ENCODE measurements at places on chromosomes 16 and 17.

DNA sequence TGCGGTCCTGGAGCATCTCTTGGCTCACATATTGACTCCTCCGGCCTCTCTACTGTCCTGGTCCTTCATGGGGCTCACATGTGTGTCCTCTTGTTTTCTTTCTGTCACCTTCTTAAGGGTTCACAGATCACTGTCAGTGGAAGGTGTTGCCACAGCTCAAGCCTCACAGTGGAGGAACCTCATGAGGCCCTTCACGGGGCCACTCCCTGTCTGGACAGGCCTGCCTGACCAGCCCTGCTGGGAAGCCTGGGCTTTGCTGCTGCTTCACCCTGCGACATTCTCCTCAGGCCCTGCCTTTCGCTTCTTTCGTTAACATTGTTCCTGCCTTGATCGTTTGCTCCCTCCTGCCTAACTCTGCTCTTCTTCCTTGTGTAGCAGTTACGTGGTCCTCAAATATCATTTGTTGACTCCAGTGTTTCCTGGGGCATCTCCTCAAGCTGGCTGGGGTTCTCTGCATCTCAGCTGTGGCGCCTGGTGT is 55.9 kb downstream of the WDR45B start:
- no peak for DNase-seq

- no peak for DNase-seq
These were observed 348.6 kb downstream of the SEC14L1 start for GRCh38 chr17:77489239-77489892.

DNA sequence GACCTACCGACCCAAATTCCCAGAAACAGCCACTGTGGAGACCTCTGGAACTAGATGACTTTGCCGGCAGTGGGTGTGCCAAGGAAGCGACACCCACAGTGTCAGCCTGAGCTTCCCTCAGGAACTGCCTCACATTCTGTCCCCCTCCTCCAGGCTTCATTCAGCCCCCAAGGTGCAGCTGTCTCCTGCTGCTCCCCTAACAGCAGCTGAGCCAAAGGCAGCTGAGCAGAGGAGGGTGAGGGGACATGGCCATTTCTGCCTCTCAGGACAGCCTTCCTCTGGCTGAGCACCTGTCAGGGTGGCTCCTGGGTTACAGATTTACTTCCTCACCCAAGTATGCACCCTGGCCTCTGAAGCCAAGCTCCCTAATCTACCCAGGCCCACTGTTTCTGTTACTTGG is 22.1 kb upstream of the MTMR4 start:
- DNase-seq = no peak

- no peak for DNase-seq
These were observed 37.8 kb downstream of the GLG1 start for GRCh38 chr16:74568961-74569631.

- DNase-seq = no peak
These were observed 5.0 kb upstream of the CCL8 start for GRCh38 chr17:34314279-34314678.

DNA sequence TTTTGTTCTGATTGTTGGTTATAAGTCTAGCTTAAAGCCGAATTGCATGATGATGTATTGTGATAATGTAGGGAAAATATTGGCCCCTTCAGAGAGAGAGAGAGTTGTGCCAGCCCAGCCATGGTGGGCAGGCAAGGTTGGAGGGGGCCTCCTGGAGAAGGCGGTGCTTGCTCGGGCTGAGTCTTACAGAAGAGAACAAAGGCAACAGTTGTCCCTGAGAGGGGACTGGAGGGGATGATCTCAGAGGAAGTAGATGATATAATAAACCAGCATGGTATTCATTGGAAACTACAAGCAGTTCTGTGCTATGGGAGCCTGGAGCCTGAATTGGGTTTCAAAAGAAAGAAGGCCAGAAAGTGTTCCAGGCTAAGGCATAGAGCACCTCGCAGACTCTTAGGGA is 173.8 kb downstream of the RPTOR start:
- DNase-seq = no peak

DNA sequence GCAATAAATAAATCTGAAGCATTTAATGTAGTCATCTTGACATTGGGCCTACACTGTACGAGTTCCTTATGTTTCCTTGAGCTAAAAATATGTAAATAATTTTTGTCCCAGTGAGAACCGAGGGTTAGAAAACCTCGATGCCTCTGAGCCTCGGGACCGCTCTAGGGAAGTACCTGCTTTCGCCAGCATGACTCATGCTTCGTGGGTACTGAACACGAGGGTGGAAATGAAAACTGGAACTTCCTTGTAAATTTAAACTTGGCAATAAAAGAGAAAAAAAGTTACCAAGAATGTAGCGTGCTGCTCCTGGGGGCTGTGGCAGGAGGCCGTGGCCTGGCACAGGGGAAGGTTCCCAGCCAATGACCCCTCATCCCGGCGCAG is 74.1 kb downstream of the SOCS1 start:
- peak; percentile 60 for DNase-seq

DNA sequence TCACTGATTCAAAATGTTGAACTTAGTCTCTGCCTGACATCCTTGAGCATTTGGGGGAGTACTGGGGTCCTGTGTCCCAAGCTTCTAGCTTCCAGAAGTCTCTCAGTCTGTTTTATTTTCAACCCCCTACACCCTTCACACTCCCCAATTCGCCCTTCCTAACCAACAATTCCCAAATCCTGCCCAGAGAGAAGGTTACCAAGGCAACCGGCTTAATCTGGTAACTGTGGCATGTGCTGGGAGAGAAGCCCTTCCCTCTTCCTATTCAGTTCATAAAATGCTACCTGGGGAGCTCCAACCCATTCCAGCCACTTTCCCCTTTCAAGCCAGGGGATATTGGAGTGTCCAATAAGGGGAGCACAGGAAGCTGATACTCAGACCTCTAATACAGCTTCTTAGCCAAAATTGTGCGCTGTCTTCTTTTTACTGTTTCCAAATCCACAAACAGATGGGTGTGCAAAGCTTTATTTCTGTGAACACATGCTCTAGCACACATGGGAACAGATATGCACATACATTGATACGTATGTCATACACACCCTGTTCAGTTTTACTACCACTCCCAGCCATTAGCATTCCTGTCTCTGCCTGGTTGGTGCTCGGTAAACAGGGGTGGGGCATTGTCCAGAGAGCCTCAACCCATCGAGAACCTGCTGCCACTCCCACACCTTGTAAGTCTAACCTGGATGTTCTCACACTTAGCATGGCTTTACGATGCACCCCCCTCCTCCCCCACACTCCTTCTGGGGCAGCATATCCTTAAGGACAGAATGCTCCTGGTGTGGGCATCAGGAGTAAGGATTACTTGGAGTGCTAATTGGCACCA is 1.1 kb upstream of the RAPGEFL1 start:
- DNase-seq = no peak

GRCh38 chr17:44222112-44222869 is 2.8 kb upstream of the UBTF start:
- DNase-seq = no peak

GRCh38 chr16:82340531-82340930 is 170.5 kb upstream of the MPHOSPH6 start:
- no peak for DNase-seq

DNA sequence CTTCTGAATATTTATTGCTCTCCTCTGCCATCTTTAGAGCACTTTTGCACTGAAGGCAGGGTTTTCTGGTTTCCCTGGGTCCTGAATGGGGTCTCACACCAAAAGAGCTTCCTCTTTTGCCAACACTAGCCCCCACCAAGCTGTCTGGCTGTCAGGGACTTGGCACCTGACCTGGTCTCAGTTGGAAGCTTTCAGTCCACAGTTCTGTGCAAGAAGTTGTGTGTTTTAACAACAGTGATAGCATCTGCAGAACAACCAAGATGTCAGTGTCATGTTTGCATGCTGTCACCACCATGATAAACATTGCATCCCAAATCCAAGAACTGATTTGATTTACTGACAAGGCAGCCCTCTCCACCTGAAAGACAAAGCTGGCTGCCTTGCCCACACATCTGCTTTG is 448.5 kb upstream of the CCL2 start:
- DNase-seq = no peak

GRCh38 chr17:57875290-57876022 is 25.6 kb upstream of the MRPS23 start:
- DNase-seq = no peak

DNA sequence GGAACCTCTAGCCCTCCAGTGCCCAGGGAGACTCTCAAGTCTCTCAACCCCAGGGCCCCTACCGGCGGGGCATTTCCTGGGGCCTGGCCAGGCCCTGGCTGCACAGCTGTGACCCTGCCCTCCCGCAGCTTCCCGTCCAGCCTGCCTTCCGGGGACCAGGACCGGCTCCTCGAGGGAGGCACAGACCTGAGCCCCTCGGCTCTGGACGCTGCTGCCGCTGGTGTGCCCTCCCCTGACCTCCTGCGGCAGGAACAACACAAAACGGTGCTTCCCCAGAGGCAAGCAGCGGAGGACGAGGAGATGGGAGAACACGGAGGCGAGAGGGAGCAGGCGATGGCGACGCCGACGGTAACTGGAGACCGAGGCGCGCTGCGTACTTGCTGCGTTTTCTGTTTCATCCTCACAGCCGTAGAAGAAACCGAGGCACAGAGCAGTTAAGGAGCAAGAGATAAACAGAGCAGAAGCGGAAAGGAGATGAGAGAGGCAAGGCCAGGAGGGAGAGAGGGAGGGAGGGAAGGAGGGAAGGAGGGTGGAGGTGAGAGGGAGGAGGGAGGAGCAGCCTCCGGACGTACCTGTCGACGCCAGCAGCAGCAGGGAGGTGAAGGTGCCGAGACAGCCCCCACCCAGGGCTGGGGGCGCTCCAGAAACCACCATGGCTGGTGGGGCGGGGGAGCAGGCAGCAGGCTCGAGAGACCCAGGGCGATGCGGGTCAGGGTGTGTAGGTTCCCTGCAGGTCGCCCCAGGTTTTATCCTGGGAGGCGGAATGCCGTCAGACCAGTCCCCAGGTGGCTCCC is at the start of gene PRSS22:
PRSS22 (minus strand) TSS at position 720 of the 794 bp plus-strand sequence; CDS start at position 654, 66 bp downstream.
- no peak for DNase-seq

DNA sequence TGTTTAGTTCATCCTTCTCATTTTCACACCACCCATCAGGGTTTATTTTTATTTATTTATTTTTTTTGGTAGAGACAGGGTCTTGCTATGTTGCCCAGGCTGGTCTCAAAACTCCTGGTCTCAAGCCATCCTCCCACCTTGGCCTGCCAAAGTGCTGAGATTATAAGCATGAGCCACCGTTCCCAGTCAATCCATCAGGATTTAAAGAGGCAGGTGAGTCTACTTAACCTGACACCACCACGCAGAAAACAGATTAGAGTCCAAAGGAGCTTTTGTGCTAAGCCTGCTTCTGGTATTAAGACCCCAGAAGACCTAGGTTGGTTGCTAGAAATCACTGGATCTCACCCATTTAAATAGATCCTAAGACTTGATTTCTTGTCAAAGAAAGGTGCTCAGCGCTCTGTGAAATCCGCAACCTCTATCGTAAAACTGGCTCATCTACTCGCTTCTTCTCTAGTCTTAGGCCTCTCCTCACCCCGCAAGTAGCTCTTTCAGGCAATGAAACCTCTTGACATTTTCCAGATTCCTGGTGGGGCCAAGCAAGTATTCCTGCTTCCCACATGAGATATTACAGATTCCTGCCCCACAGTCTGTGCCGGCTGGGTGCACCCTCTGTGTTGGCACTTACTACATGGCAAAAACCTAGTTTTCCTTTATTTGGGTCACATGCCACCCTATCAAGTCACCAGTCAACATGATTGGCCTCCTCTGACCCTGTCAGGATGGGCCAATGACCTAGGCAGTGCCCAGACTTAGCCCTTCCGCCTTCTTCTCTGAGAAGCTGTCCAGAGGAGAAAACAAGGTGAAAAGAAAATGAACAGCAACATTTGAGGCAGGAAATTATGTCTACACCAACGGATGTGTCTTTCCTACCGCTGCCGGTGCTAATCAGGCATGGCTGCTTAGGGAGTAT is 9.0 kb downstream of the PITPNA start:
- DNase-seq = no peak

GRCh38 chr17:35679007-35679682 is 52.3 kb upstream of the RASL10B start:
- DNase-seq = no peak

Measured in stimulated activated CD8-positive, alpha-beta memory T cell treated with anti-CD3 and anti-CD28 coated beads, Interleukin-7, amount 100 ng/mL, for 48 hours (primary cell).